ENCODE measurements at places on chromosomes 5 and 9. TPM values are rescaled to one million over a fixed set of nuclear protein-coding genes. Genes with fewer than 3 reads are reported as not detected.

DNA sequence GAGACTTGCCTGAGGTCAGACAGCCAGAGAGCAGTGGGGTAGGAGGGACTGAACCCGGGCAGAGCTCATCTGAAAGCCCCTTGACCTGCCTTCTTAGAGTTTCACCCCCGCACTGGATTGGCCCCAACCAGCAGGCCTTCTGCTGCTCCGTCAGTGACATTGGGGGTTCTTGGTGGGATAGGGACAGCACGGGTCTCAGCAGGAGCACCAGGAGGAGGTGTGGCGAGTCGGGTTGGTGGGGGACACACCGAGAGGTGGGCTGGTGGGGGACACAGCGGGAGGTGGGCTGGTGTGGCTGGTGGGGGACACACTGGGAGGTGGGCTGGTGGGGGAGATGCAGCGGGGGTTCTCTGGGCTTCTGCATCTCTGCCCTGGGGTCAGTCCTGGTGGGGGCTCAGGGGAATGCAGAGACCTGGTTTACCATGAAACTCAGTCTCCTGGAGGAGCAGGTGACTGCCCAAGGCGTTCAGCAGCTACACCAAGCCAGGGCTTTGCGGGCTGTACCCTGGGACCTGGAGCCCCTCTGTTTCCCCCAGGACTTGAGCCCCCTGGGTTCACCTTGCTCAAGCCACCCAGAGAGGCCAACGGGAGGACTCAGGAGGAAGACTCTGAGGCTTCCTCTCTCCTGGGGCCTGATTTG is 28.1 kb upstream of the RNU6ATAC start:
- no peak for DNase-seq

- DNase-seq: no peak
These were observed 65.8 kb downstream of the KIAA1958 start for GRCh38 chr9:112552229-112553056.

DNA sequence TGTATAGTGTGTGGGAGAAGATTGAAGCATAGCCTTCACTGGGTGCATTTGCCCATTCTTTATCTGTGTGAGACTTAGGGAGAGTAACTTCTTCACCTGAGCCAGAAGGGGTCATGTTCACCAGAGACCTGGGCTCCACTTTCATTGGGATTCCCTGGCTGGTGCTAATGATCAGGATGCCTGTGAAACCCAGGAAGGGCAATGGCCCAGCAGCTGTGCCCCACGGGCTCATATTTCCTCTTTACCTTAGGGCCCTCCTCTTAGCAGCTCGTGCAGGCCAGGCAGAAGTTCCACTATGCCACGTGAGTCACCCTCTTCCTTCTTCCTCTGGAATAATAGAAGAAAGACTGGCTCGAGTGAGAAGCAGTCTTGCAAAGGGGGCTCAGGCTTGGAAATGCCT is 5.0 kb downstream of the PPARGC1B start:
- no peak for DNase-seq

GRCh38 chr5:159156426-159157238 is 52.7 kb downstream of the RNF145 start:
- DNase-seq: peak; percentile 45

- DNase-seq: peak; percentile 29
These were observed 576.2 kb upstream of the CLINT1 start for GRCh38 chr5:158435161-158435616.

- DNase-seq: no peak
These were observed 66.0 kb downstream of the GNAQ start for GRCh38 chr9:77965445-77966123.

DNA sequence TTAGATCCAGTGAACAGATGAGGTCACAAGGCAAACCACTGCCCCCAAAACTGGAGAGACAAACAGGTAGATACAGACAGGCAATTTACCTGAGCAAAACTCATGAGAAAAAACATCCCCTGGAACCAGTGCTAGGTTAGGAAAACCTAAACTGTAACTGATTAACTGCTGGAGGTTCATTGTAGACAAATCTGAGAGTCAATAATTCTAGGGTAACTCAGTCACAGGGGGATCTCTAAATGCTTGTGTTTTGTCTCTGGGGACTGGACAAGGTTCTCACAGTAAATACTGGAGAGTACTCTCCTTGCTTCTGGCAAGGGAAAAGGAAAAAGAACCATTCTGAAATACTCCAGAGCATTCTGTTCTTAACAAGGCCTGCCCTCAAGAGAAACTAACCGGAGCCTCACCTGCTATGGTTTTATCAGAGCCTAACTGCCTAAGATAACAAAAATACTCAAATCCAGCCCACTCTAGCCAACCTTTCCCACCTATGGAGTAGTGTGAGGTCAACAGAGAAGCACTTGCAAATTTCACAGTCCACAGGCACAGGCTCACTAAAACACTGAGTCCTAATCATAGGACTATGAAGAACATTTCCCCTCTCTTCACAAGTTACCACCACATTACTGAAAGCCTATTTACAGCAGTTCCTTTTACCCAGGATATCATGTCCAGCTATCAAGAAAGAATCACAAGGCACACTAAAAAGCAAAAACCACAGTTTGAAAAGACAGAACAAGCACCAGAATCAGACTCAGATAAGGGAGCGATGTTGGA is 139.9 kb upstream of the ACOT12 start:
- DNase-seq: no peak

GRCh38 chr9:69757996-69758675 is 1.7 kb downstream of the PTAR1 start:
- DNase-seq: no peak

GRCh38 chr9:82255481-82256176 is 267.1 kb downstream of the SPATA31D1 start:
- DNase-seq: no peak

- DNase-seq: peak; percentile 43
These were observed 78.3 kb downstream of the PARP8 start for GRCh38 chr5:50744776-50745175.

DNA sequence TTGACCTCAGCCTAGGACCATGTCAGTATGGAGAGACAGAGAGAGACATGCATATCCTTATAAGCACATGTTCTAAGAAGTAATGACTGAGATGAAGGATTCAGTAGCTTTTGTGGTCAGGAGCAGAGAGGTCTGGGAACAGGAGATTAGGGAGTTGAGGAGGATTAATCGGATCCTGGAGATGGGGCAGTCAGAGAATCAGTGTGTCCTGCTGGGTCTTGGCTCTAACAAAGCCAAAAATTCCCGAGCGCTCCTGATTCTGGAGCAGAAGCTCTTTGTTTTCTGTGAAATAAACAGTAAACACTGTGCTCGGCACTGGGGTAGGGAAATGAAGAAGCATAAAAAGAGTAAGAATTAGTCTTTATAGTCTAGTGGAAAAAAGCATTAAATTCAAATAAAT is 520.0 kb upstream of the CLINT1 start:
- DNase-seq: no peak

- no peak for DNase-seq
These were observed 39.7 kb upstream of the COL15A1 start for GRCh38 chr9:98903961-98904411.

DNA sequence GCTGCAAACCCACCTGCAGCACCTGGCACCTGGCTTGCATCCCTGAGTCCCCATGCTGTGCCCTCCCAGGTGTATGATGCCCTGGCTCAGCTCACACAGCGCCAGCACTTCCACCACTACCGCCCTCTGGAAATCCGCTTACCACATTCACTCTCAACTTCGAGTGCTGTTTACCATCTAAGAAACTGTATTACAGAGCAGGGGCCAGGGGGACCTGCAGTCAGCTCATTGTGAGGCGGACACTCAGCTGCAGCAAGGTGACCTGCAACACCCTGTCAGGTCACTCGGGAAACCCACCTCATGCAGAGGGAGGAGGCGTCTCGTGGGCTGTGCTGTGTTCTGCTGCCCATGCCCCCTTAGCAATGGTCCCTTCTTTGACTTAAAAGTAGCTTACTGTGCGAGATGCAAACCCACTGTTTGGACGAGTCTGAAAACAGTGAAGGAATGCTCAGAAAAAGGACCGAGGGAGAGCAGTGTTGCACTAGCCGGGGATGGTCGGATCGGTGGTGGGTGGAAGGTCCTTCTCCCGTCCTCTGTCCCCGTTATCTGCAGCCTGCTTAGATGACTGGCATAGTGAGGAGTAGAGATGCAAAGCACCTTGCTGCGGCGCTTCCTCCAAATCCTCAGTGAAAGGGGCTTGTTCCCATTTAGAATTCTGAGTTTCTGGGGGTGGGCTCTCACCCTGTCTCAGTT is 55.2 kb upstream of the CTSL start:
- no peak for DNase-seq

DNA sequence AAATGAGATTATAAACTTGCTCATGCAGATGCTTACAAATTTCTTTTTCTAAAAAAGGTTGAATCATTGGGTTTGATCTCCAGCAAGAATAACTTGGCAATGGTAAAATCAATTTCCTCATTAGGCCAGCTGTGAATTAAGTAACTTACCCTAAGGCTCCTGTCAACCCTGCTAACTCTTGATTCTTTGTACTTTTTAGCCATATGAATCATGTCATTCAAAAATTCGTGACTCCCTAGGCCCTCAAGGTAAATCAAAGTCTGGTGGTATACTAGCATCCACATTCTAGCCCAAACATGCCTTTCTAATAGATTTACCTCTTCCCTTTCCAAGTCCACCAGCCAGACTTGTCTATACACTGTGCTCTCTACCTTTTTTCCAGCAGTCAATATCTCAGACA is 420.8 kb upstream of the BRINP1 start:
- no peak for DNase-seq

- DNase-seq: no peak
These were observed 439.1 kb downstream of the RAB3C start for GRCh38 chr5:59021837-59022514.

DNA sequence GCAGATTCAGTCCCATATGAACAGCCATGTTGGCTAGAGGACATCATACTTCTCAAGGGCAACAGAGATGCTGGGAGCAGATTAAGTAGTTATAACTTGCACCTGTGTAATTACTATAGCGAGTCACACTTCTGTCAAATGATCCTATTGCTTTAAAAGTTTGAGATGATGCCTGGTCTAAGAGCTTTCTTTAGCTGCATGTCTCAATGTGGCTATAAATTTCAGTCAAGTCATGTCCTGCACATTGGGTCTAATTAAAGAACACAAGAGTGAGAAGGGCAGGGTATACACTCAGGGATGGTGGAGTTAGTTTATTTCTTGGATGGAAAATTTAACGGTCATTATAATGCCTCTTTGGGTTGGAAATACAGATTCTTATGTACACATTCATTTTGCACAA is 557.3 kb downstream of the RAB3C start:
- DNase-seq: no peak

- no peak for DNase-seq
These were observed 43.4 kb upstream of the RGS7BP start for GRCh38 chr5:64462391-64462790.

DNA sequence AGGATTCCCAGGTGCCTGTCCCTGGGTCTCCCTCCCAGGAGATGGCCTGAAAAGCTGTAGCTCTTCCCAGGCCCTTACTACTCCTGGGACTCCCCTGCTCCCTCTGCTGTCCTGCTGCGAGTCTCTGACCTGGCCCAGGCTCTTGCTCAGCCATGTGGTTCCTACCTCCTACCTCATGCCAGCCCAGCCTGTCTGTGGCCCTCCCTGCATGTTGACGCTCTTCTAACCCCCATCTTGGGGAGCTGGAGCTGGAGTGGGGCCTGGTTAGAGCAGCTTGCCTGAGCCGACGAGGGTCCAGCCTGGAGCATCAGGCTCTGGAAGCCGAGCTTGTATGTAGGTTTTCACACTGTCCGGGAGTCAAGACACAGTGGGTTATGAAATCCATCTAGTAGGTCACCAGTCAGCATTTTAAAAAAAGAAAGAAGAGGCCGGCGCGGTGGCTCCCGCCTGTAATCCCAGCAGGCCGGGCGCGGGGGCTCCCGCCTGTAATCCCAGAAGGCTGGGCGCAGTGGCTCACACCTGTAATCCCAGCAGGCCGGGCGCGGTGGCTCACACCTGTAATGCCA is 244.4 kb downstream of the FANCC start:
- DNase-seq: no peak

- no peak for DNase-seq
These were observed 324 bp downstream of the LPCAT1 start for GRCh38 chr5:1523480-1523792.

GRCh38 chr5:73786043-73786831 is 160.2 kb downstream of the ARHGEF28 start:
- no peak for DNase-seq

DNA sequence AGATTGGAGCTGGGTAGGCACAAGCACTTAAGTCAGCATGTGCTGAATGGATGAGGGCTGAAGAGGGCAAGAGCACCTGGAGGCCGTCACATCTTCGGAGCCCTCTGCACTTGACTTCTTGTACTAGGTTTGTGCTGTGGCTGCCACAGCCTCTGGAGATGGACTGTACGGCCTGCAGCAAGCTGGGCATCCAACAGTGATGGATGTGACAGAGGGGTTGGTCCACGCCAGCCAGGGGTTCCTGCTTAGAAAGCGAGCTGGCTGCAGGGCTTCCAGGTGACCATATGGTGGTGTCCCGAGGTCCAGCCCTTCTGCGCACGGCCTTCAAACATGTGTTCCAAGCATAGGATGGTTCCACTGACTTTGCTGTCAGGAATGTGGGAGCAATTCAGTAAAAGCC is 65.1 kb upstream of the PHYKPL start:
- no peak for DNase-seq

DNA sequence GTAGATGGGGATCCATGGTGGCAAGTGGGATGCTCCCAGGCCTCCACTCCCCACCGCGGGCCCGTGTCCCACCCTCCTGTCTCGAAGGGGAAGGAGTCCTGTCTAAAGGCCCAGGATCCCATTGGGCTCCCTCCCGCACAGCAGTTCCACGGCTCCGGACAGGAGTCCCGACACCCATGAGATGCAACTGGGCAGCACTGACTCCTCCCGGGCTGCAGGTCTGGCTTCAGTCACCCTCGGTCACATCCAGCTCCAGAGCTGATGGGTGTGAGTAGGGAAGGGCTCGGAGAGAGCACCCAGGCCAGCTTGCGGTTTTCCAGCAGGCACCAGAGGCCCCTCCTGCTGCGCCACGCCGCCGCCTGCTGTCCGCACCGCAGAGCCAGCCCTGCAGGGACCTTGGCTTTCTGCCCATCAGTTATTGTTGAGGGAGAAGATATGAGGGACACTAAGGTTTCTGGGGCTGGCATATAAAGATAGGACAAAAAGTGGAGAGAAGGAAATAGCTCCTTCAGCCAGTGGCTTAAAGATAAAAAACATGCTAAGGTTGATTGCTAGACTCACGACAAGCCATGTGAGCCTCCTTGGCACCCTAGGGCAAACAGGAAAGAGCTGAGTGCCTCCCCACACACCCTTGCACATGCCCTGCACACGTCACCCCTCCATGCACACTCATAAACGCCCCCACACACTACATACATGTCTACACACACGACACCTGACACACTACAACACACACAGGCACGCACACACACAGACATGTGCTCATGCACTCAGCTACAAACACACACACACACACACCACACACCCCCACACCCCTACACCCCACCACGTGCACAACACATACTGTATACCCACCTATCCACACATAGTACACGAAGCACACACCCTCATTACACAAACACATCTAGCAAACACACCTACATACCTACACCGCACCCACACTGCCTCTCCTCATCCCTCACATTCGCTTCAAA is 79.0 kb downstream of the AK8 start:
- no peak for DNase-seq

LECT2 gene
- not detected for total RNA-seq

PRR7 gene
- total RNA-seq: 10.3 TPM

NR4A3 gene
- total RNA-seq: 0.41 TPM

NUTM2F gene
- total RNA-seq: not detected

PLEKHG4B gene
- total RNA-seq: 5.4 TPM

LHX2 gene
- not detected for total RNA-seq

OR1J2 gene
- not detected for total RNA-seq

DMRTA1 gene
- total RNA-seq: 1.1 TPM

MOB3B gene
- total RNA-seq: 1.9 TPM

Measured in kidney epithelial cell (primary cell).